Glutamatergic neuron (in vitro differentiated cells): ENCODE measurements at places on chromosomes 2 and 18. TPM values are rescaled to one million over a fixed set of nuclear protein-coding genes. Genes with fewer than 3 reads are reported as not detected.

GRCh38 chr2:201882353-201883090, 76.2 kb downstream of the CDK15 start:
- DNase-seq: peak; percentile 59

GRCh38 chr2:20225294-20226151, 593 bp upstream of the SDC1 start:
- peak; percentile 53 for DNase-seq

DNA sequence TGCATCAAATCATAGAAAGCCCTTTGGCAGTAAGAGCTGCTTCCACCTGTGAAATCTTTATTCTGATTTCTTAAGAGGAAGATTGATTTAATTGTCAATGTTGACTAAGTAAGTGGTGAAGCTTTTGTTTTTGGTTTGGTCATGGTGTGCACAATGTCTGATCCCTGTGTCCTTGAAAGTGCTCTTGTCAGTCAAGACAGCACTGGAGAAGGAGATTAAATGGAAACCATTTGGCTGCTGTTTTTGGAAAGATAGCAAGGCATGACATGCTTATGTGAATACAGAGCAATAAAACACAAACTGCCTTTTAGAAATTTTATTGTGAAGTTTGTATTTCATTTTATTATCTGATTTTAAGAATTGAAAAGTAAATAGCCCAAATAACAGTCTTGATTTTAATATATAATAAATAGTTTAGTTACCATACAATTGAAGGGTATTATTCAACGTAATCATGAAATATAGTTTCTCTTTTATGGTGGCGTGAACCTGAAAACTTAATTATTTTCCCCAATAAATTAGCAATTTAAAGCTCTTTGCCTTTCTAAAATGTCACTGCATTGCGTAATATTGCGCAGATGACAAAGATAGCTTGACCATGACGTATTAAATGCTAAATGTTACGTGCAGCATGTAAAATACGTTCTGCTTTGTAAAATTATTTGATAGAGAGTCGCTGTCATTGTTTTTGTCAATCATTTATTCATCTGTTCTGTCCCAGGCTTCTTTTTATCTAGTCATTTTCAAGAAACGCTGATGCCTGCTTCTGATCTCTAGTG, 69.0 kb downstream of the GULP1 start:
- no peak for DNase-seq

DNA sequence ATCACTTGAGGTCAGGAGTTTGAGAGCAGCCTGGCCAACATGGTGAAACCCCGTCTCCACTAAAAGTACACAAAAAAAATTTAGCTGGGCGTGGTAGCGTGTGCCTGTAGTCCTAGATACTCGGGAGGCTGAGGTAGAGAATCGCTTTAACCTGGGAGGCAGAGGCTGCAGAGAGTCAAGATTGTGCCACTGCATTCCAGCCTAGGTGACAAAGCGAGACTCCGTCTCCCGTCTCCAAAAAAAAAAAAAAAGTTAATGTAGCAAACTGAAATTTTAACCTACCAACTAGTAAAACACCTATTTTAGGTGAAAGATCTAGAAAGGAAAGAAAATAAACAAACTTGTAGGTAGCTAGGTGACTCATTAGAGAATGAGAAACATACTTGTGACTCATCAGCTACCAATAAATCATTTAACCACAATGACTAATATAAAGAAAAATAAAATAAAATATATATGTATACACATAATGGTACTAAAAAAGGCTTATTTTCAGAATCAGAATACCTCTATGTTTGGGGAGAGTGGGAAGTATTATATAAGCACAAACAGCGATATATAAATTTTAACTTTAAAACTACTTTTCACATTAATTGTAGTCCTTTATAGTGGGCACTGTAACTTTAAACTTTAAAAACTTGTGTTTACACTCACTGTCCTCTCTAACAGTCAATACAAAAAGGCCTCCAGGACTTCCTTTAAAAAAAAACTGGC, 36.6 kb downstream of the DARS1 start:
- DNase-seq: no peak

- DNase-seq: no peak
These were observed 282.7 kb downstream of the NRXN1 start for GRCh38 chr2:50749216-50749615.

DNA sequence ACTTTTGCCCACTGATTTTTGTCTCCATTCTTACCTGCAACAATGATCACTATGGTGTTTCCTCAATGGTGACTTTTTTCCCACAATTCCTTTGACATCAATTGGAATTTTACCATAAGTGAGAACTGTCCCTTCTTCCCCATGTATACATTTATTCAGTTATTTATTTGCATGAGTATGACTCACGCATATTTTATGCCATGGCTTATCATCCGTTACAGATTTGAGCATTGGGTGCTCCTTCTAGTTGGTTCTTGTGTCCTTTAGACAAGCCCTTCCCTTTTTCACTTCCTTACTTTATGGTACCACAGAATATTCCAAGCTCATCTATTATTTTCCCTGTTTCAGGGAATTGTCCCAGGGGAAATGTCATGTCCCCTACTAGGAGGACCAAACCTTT, 7.6 kb downstream of the COX5B start:
- DNase-seq: no peak

DNA sequence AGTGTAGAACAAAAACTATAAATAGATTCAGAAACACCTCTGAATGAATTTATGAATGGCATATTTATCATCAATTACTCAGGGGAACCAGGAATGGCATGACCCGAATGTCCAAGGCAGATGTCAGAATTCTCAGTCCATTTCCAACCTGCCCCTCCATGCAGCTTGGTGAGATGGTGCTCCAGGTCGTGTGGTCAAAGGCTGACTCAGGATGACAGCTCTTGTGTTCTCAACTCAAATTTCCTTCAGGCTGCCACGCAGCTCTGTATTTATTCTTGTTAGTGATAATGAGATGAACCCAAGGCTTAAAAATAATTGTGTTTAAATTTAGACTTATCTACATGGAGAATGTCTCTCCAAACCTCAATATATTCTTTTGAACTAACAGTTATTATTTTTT, 146.9 kb downstream of the METTL4 start:
- DNase-seq: no peak

GRCh38 chr18:23565916-23566547, 20.3 kb downstream of the NPC1 start:
- no peak for DNase-seq

DNA sequence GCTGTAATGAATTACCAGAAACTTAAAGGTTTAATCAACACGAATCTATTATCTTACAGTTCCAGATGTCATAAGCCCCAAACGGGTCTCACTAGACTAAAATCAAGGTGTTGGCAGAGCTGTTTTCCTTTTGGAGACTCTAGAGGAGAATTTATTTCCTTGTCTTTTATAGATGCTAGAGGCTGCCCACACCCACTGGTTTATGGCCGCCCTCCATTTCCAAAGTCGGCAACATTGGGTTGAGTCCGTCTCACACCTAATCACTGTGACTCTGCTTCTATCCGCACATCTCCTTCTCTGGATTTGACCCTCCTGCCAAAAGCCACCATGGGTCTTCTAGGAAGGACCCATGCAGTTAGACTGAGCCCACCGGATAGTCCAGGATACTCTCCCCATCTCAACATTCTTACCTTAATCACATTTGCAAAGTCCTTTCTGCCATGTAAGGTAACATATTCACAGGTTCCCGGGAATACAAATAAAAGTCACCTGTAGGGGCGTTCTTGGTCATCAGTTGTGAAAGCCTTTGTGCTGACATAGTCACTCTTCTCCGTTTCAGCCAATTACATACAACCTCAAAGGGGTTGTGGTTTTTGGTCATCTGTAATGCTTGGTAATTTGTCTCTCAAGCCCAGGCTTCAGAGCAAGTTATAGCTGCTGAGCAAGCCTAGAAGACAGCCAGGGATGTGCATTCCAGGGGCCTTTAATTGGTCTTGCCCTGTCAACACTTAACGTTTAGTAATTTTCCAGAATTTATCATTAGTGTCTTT, 179.4 kb downstream of the ANTXR1 start:
- no peak for DNase-seq

GRCh38 chr18:52937840-52938239, 597.8 kb downstream of the DCC start:
- DNase-seq: no peak

DNA sequence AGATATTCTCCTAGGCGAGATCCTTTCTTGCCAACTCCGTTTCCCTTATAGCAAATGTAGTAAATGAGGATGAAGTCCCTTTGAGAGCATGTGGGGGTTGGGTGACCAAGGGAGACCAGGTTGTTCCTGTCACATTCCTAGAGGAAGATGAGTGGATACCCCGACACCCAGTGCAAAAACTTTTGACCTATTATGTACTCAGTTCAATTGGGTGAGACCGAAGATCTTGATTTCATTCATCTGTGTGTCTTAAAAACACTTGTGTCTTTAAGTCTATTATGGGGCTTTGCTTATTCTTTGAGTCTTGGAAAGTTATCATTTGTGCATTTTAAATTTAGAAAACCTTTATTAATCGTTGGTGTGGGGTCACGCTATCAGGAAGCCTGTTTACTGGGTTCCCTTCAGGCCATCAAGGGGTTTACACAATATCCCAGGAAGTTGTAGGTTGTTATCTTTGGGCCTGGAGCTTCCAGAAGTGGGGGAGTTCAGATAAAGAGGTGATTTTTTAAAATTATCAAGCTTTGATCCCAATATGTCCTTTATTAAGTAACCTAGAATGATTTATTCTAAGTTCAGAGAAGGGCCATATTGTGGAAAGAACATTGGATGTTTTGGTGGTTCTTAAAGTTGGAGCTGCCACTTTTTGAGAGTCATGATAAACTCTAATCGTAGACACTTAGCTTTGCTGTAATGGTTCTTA, 2.8 kb downstream of the RHOB start:
- no peak for DNase-seq

DNA sequence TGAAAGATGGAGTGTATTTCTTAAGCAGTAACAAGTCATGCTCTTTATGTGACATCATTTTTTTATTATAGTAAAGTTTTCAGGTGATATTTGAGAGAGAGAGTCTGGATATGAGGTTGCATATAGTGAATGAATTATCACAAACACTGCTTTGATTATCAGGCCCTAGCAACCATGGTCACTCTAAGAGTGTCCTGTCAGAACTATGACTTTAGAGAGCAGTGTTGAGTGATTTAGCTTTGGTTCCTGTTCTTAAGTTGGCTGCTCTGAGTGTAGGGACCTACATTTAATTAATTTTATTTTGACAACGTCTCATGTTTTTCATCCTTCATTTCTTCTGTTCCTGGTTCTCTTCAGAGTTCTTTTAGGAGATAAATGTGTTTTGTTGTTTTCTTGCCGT, 275.5 kb downstream of the KCNJ3 start:
- no peak for DNase-seq

- DNase-seq: no peak
These were observed 38.3 kb downstream of the SLC40A1 start for GRCh38 chr2:189542145-189542882.

GRCh38 chr2:231332388-231332787, 63.1 kb upstream of the B3GNT7 start:
- DNase-seq: no peak

- DNase-seq: no peak
These were observed 89.9 kb downstream of the CDH19 start for GRCh38 chr18:66513996-66514395.

DNA sequence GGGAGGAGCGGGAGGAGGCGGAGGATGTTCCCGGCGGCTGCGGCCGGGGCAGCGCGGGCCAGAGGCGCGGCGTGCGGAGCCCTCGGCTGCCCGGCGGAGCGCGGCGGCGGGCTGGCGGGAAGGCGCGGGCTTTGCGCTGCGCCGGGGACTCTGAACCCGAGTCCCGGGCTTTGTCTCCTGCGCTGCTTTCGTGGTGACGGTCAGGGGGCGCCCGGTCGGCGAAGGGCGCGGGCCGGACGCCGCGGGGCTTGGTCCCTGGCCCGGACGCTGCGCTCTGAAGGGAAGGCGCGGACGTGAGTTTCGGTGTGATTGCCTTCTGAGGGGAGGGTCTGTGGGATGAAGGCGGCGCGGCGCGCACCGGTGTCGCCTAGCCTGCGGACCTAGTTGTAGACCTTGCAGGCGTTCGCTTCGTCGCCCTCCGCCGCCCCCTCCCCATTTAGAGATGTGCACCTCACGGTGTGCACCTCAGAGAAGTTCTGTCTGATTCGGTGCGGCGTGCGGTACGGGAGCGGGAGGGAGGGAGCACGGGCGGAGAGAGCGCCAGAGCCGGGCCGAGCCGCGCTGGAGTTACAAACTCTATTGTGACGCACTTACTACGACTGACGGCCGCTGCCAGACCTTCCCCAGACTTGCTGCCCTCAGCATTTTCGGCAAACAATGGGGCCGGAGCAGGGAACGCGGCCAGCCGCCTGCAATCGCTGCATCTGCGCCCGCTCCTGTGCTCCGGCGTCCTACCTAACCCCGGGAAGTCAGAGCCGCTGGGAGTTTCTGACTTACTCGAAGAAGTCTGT, 2.1 kb downstream of the BCL2L11 start:
- DNase-seq: peak; percentile 75

DNA sequence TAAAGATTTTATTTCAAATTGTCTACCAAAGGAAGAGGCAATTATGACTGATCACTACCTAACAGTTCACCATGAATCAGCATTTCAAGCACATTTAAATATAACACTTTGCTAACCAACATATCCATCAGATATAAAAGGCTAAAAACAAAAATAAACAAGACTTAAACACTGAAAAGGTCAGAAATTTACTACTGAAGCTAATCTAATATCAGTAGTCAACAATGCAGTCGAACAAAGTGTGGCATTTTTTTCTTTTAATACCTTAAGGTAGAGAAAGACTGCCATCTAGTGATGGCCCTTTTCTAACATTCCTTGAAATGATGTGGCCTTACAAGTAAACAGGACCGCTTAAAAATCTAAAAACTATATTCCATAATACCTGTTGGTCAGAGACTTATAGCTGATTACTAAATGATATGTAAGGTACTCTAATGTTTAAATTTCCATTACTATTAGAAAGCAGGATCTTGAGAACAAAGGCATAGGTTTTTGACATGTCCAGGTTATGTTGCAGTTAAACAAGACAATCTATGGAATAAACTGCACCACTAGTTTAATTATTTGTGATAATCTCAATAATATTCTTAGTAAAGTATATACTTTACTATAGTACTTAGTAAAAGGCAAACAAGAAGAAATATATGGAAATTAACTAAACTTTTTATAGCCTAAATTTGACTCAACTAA, 80.0 kb downstream of the EXOC6B start:
- DNase-seq: no peak

GRCh38 chr2:239599299-239599698, 198.5 kb upstream of the HDAC4 start:
- no peak for DNase-seq

DNA sequence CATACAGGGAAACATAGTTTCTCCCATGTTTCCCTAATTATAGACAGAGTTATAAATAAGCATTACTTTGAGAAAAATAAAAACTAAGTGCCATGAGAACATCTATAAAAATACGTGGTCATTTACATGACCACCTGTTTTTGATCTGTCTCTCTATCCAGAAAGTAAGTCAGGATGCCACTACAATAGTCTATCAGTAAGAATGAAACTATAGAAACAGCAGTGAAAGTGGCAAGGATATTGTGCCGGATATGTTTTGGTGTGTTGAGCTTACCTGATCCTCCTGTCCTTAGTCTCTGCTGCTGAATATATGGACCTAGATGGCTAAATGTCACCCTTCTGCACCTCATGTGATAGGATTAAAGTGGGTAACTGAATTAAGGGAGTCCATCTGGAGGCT, 512.4 kb downstream of the LRP1B start:
- no peak for DNase-seq

Gene DCDC2C
- total RNA-seq: not detected

Gene NT5C1B
- total RNA-seq: not detected

Gene ARHGEF4
- total RNA-seq: 6.1 TPM

Gene RNF125
- total RNA-seq: 1.5 TPM

Gene OSBPL1A
- total RNA-seq: 27.5 TPM

Gene SCN7A
- 0.32 TPM for total RNA-seq

Gene IL1RN
- not detected for total RNA-seq

Gene REG3A
- not detected for total RNA-seq

Gene GTF2A1L
- total RNA-seq: not detected

Gene QPCT
- 7.4 TPM for total RNA-seq

Gene INSIG2
- total RNA-seq: 20.3 TPM
